Esophagus mucosa (tissue), 1 donor: ENCODE measurements at places on chromosomes 6 and 20. TPM values are rescaled to one million over a fixed set of nuclear protein-coding genes. Genes with fewer than 3 reads are reported as not detected.
A peak's percentile ranks its signal among the peaks of the same experiment; 100 is the strongest.

CEBPB gene
- 59.8 TPM for total RNA-seq

DNA sequence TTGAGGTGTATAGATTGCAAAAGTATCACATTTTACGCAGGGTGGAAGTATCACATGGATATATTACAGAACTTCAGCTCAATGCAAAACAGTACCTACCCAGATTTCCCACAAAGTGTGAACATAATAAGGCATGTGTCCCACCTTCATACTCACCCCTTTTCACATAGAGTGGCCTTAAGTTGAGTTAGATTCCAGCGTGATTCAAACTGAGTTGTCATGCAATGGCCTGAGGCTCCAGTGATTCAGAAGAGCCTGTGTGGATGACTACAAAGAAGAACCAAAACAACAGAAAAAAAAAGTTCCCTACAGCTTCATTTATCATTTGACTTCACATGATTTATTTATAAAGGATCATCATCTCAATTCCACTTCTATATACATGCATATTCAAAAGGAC, 309.7 kb downstream of the SLC35F1 start:
- no peak for ATAC-seq

GRCh38 chr20:21548390-21549035, 34.6 kb upstream of the NKX2-2 start:
- ATAC-seq: no peak

TRAPPC3L gene
- not detected for total RNA-seq

DNA sequence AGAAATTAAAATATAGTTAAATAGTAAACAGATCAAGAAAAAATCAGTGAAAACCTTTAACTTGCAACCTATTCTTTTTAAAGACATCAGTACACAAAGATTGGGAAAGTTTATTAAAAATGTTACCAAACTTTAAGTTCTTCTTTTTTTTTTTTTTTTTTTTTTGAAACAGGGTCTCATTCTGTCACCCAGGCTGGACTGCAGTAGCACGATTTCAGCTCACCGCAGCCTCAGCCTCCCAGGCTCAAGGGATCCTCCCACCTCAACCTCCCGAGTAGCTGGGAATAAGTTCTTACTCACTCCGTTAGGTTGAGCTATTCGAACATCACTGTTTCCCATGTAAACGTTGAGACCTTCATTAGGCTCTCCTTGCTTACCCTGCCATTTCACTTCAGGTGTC, 5.6 kb downstream of the MAP3K5 start:
- ATAC-seq: no peak

NRSN1 gene
- not detected for total RNA-seq

- ATAC-seq: no peak
Measured at GRCh38 chr6:137772541-137773250, 94.4 kb upstream of the TNFAIP3 start.

DNA sequence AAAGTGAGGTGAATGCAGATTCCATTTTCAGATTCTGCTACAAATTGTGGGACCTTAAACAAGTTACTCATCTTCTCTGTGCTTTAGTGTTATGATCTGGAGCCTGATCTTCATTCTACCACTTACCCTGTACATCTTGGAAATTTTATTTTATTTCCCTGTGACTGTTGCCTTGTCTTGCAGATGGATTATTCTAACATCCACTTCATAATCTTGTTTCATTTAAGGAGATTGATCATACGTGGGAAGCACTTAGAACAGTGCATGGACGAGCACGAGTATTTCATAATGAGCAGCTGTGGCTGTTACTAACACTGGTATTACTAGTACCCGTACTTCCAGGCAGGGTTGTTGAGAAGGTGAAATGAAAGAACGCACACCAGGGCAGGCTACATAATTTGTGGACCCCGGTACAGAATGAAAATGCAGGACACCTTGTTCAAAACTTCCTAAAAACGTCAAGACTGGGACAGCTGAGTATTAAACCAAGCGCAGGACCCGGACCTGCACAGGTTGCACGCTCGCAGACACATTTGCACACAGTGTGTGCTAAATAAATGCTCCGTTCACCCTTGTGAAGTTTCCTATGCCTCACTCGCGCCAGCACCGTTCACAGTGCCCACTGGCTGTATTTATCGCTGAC, 535 bp upstream of the CCDC170 start:
- peak; percentile 20 for ATAC-seq

C6orf58 gene
- not detected for total RNA-seq

- no peak for ATAC-seq
Measured at GRCh38 chr6:169811521-169812256, 60.3 kb downstream of the ERMARD start.

VAPB gene
- 32.4 TPM for total RNA-seq

PI16 gene
- total RNA-seq: 0.20 TPM

MAFB gene
- total RNA-seq: 55.9 TPM

DNA sequence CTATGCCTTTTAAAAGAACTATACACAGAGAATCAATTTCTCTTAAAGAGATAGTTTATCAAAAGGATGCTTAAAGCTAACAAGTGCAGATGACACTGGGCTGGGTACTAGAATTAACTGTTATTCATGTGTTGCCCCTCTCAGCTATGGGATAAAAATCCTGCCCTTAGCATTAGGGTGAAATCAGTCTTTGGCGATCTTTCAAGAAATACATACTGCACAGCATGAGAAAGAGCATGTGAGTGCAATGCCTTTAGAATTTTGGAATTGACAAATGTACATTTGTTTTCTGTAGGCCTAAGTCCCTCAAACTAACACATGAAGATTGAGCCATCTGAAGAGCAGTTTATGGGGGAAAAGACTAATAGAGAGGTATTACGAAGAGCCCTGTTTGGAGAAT, 115.4 kb downstream of the ZFP64 start:
- no peak for ATAC-seq
